Left ventricle myocardium superior (tissue), 1 donor: ENCODE measurements at places on chromosomes 6 and 20.
A peak's percentile ranks its signal among the peaks of the same experiment; 100 is the strongest.

- no peak for DNase-seq
These were observed 15.7 kb upstream of the AFDN start for GRCh38 chr6:167811040-167811439.

DNA sequence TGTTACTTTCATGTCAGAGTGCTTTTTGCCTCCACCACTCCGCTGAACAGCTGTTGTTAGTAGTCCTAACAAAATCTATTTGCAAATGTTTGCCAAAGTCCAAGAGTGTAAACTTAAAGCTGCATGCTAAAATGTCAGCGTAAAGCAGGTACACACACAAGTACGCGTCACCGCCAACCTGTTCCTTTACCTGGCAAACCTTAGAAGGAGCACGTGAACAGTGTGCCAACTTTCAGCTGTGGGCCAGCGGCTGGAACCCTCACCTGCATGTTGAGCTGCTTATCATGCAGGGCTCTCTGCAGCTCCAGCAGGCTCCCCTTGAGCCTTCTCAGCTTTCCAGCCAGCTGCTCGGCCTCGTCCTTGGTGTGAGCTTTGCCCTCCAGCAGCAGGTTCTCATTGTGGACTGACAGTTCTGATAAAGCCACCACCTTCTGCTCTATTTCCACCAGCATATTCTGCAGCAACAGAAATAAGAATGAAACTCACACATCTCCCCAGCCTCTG is 359.3 kb downstream of the SYNE1 start:
- peak; percentile 73 for DNase-seq

- no peak for DNase-seq
These were observed 36.4 kb upstream of the SAMD3 start for GRCh38 chr6:130259140-130259539.

DNA sequence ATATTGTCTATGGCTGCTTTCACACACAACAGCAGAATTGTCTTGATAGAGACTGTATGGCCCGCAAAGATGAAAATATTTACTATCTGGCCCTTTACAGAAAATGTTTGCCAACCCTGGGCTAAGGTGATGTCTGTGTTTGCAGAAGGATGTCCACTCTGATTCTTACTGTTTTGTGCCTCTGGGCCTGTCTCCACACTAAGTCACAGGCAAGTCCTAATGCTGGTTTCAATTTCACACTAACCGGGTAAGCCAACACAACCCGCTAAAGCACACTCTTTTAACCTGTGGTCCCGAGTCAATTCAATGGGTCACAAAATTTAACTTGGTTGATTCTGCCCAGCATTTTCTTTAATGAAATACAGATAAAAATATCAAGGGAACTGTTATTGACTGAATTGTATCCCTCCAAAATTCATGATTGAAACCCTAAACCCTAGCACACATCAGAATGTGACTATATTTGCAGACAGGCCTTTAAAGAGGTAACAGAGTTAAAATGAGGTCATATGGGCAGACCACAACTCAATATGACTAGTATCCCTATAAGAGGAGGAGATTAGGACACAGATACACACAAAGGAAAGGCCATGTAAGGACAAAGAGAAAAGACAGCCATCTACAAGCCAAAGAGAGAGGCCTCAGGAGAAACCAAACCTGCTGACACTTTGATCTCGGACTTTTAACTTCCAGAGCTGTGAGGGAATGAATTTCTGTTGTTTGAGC is 78.4 kb downstream of the FYN start:
- no peak for DNase-seq

DNA sequence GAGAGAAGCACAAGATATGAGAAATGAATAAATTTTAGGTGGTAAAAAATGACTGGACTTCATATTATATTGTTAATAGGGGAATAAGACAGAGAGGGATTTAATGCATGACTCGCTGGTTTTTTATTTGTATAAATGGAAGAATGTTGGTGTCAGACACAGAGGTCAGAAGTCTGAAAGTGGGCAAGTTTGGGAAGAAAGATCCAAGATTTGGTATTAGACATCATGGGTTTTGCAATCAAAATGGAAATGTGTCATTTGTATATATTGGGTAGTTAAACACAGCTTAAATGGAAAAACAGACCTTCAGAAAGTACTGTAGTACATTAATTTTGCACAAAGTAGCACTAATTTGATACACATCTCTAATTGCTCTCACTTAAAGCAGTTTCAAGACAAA is 96.2 kb downstream of the EYA4 start:
- DNase-seq, result no peak

DNA sequence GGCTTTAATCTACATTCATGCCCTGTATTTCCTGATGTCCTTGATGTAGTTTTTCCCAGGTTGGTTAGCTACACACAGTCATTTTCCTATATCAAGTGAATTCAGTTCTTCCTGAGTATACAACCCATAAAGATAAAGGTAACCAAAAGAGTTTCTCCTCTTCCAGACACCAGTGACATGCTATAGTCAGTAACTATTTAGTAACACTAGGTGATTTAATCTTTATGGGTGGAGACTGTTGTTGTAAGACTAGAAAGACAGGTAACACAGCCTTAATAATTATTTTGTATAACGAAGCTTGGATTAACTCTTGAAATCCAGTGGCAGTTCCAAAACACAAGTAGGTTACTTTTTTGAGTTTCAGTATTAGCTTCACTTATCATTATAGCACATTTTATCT is 17.6 kb downstream of the MCUR1 start:
- no peak for DNase-seq

GRCh38 chr6:6927521-6928361 is 180.0 kb upstream of the RREB1 start:
- peak; percentile 63 for DNase-seq

- no peak for DNase-seq
These were observed 15.9 kb downstream of the BEND6 start for GRCh38 chr6:56970849-56971248.

DNA sequence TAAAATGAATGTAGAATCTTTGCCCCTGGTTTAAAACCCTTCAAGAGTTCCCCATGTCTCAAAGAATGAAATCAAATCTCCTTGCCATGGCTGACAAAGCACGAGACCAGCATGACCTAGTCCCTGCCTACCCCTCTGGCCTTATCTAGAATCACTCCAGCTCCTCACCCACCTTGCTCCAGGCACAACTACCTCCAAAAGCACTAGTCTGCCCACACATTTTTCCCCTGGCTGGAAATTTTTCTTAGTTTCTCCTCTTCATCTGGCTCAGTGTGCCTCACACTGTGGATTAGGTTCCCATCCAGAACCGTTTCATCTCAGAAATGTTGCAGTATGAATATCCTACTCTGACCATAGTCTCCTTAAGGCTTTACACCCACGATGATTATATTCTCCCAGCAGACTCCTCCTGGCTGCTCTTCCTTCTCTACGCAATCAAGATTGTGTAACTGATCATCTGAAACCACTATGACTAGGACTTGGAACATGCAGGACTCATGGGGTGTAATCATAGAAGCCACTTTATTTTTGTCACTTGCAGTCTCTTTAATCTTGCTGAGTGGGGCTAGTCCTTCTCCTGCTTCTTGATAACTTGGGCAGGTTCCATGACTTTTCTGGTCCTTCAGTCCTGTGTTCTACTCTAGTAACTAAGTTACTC is 7.8 kb upstream of the MRS2 start:
- DNase-seq, result no peak

DNA sequence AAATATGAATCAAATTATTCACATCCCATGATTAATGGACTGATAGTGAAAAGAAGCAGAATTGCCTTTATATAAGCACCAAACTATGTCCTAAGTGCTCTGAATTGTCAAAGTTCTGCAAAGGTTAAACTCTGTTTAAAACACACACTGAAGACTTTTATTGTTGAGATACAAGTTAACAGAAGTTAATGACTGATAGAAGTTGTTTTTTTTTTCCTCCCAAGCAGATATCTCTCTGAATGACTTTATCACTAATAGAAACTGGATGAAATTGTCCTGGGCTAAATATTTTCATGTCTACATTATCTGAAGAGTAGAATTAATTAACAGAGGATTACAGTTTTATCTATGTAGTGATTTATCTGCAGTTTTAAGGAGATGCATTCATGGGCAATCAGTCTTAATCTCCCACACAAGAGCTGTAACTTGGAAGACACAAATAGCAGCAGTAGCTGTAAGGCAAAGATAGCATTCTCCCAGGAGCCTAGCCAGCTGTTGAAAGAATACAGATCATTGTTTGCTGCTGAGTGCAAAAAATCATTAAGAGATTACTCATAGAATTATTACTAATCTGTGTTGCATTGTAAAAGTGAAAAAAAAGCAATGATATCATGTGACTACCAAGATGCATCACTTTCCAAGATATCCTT is 49.9 kb downstream of the BMP5 start:
- no peak for DNase-seq

DNA sequence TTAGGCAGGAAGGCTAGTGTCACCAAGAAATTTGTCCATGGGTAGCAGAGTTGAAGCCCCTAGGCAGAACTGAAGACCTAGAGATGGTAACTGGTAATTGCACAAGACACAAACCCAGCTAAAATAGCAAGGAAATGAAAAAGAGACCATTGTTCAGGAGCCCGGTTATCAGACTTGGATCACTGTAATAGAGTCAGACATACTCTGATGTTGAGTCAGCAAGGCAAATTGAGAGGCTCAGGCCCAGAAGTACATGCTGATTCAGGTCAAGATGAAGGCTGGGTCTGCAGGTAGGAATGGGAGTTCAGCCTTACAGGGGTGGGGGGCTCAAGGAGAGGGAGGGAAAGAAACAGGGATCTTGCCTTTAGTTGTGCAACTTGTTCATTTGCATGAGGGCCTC is 6.5 kb upstream of the TMEM242 start:
- DNase-seq, result no peak

- DNase-seq, result no peak
These were observed 611.3 kb upstream of the GJE1 start for GRCh38 chr6:141521440-141521839.

- no peak for DNase-seq
These were observed 6.4 kb upstream of the FAM217A start for GRCh38 chr6:4085332-4085700.

- peak; percentile 71 for DNase-seq
These were observed 88.5 kb downstream of the LY86 start for GRCh38 chr6:6676910-6677441.

DNA sequence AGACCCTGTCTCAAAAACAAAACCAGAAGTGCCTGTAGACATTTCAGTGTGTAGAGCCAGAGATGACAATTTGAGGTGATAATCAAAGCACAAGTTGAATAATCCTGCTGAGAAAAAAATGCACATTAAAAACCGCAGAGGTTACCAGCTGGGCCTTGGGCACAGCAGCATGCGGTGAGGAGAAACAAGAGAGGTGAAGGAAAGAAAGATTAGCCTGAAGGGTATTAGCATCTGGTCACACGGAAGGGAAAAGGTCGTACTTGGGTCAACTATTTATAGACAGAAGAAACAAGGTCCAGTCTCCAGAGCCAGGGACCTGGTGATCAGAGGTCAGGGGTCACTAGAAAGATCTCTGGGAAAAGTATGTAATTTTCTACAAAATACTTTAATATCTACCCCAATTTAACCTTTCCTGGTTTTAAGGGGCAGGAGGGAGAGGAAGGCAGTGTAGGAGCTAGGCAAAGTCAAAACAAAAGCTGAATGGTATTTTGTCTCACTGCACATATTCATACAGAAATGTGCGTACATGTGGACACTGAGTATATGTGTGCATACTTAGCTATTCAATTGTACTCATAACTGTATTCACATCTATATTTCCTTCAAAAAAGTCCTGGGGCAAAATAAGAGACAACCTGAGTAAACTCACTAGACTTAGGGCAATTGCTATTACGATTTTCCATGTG is 10.1 kb downstream of the MAP7 start:
- no peak for DNase-seq

- no peak for DNase-seq
These were observed 6.6 kb upstream of the ANKRD60 start for GRCh38 chr20:58235010-58235409.

- DNase-seq, result no peak
These were observed 15.5 kb upstream of the SNRNP48 start for GRCh38 chr6:7574500-7574899.

GRCh38 chr6:35327349-35328027 is 14.9 kb upstream of the PPARD start:
- DNase-seq, result peak; percentile 61

GRCh38 chr6:143039548-143039947 is 21.1 kb upstream of the AIG1 start:
- no peak for DNase-seq

GRCh38 chr20:57317789-57318371 is 11.7 kb upstream of the SPO11 start:
- no peak for DNase-seq

GRCh38 chr6:21402368-21402767 is 191.2 kb upstream of the SOX4 start:
- DNase-seq, result no peak

DNA sequence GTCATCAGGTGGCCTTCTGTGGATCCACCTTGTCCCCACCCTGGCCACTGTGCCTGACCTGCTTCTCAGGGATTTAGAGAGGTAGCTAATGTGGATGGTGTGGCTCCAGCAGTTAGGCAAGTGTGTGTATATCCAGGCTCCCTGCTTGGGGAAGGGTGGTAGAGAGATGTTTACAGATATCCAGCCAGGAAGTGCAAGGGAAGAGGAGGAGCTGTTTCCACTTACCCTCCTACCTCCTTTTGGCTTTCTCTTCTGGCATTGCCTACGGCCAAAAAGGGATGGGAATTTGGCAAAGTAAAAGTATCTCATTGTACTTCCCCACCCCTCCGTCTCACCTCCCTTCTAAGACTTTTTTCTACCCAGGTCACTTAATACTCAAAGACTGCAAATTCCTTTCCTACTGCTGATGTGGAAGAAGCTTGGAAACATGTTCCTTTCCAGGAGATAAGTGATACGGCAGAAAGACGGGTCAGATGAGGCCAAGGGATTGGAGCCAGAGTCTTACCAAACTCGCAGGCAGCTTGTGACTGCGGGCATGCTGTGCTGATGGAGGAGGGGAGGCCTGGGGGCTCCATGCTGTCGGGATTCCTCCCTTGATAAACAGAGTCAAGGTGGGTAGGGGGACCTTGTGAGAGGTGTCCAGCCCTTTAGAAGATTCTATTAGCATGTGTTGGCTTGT is 253.4 kb downstream of the PRL start:
- peak; percentile 46 for DNase-seq

DNA sequence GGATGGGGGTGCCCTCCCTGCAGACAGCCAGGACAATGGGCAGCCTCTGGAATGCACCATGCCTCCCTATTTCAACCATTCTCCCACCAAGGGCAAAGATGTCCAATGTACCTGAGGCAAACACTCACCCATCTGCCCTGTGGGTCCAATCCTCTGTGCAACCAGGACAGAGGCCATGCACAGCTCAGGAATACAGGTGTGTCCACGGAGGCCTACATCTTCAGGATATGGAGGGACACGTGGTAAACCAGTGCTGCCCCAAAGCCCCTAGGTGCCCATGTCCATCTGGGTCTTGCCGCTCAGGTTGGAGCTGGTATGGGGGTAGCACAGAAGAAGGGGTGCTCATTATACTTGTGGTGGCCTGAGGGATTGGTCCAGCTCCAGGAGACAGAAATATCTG is 20.4 kb upstream of the TAF8 start:
- no peak for DNase-seq

- no peak for DNase-seq
These were observed 279.4 kb downstream of the UBE3D start for GRCh38 chr6:82786248-82786647.

GRCh38 chr20:34984756-34985261 is 29.1 kb downstream of the MYH7B start:
- DNase-seq, result peak; percentile 65

- DNase-seq, result no peak
These were observed 16.5 kb upstream of the CNKSR3 start for GRCh38 chr6:154526996-154527395.

GRCh38 chr6:134168590-134169208 is 116.3 kb upstream of the SLC2A12 start:
- no peak for DNase-seq

GRCh38 chr6:37435373-37435772 is 2.4 kb downstream of the CMTR1 start:
- no peak for DNase-seq
